Dermis blood vessel endothelial cell (primary cell): ENCODE measurements at places on chromosomes 5 and 9. TPM values are rescaled to one million over a fixed set of nuclear protein-coding genes. Genes with fewer than 3 reads are reported as not detected.

Gene ASB6
- 17.9 and 21.5 TPM in 2 replicates for total RNA-seq

DNA sequence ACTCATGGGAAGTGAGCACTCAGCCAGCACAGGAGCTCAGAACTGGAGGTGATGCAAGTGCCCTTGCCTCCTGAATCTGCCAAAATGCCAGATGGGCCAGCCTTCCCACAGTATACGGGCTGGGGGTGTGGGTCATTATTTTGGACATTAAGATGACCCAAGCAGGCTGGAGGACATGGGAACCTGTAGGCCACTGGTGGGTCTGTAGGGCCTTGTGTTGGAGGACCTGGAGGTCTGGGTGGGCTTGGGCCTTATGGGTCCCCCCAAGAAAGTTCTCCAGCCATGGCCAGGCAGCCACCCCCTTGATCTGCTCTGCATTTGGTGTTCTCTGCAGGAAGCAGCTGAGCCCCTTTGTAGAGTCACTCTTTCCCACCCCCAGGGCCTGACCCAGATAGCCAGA, 71.0 kb upstream of the ANGPTL2 start:
- no peak for DNase-seq

DNA sequence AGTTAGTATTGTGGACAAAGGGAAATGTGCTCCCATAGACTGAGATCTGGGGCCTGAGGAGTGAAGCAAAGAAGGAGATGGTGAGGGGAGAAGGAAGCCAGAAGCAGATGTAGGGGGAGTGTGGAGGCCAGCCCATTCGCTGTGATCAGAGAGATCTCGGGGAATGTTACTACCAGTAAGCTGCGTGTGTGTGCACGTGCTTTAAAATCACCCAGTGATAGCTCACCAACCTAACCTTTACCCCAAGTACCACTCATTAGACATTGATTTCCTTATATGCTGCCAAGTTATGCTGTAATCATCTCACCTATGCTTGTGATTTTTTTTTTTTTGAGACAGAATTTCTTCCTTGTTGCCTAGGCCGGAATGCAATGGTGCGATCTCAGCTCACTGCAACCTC, 659.1 kb downstream of the IRX1 start:
- DNase-seq: no peak

GRCh38 chr5:44809215-44809955, 638 bp downstream of the MRPS30 start:
- peak; percentile 72 for DNase-seq

Gene EFCAB9
- total RNA-seq: not detected in 2 replicates

DNA sequence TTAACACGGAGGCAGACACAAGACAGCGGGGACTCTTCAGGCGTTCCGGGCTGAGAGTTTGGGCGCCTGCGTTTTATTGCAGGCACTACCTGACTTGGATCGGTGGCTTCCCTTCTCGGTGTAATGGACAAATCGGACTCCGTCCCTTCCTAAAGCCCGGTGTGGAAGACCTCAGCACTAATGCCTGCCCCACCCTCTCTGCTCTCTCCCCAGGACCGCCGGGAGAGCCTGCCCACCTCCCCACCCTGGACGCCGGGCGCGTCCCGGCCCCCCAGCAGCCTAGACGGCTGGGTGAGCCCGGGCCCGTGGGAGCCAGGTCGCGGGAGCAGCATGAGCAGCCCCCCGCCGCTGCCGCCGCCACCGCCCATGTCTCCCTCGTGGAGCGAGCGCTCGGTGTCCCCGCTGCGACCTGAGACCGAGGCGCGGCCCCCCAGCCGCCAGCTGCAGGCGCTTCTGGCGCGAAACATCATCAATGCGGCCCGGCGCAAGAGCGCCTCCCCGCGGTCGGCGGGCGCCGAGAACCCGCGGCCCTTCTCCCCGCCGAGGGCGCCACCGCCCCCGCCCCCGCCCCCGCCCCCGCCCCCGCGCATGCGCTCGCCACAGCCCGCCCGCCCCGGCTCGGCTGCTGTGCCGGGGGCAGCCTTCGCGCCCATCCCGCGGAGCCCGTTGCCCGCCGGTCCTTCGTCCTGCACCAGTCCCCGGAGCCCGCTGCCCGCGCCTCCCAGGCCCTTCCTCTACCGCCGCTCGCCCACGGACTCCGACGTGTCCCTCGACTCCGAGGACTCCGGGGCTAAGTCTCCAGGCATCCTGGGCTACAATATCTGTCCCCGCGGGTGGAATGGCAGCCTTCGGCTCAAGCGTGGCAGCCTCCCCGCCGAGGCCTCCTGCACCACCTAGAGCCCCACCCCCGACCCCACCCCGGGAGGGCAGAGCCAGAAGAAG, 4.6 kb upstream of the MYOZ3 start:
- peak; percentile 74 for DNase-seq

GRCh38 chr5:63854076-63854475, 108.2 kb downstream of the HTR1A start:
- DNase-seq: no peak

Gene IFNA2
- not detected in 2 replicates for total RNA-seq

Gene CCL27
- not detected in 2 replicates for total RNA-seq

GRCh38 chr5:43066799-43067741, 27.0 kb upstream of the ANXA2R start:
- peak; percentile 94 for DNase-seq

DNA sequence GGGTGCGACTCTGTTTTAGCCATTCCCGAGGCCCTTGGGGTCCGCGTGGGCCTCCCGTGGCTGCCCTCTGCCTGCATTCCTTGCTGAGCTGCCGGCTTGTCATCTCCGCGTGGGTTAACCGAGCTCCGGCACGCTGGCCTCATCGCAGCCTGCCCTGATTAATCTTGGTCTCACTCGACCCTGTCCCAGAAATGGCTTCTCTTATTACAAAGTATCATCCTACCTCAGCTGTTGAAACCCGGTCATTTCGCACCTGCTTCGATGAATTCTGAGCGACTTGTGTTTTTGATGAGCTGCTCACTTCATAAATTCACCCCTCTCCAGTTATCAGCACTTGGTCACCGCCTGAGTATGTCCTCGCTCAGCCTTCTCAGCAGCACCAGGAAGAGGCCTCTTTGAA, 123.5 kb upstream of the EGFLAM start:
- DNase-seq: no peak

DNA sequence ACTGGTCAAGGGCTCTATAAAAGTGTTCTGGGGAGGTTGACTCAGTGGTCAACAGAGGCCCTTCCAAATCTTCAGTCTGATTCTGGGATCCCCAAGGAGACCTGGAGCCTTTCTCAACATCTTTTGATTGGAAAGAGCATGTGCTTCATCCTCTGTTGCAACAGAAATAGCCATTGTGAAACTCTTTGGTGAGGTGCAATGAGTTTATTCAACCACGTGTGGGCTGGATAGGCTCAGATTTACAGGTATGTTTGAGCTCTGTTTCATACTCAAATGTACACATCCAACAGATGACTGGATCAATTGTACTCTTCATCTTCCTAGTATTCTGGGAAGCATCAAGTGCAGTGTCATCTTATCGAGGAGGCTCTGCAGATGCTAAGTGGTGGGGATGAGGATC, 60.5 kb downstream of the CTSL start:
- DNase-seq: no peak
